ENCODE measurements at places on chromosomes 12 and 14. TPM values are rescaled to one million over a fixed set of nuclear protein-coding genes. Genes with fewer than 3 reads are reported as not detected.

GRCh38 chr14:30283822-30284446 lies 275.0 kb upstream of the G2E3 start:
- H3K36me3 ChIP-seq, result no peaks in the 10 kb centered on the region
- no peak overlapping the region for H3K4me3 ChIP-seq
- H3K27me3 ChIP-seq, result no peaks in the 10 kb centered on the region
- no peak for DNase-seq

PLEKHG7 gene
- 0.56 TPM for total RNA-seq

DNA sequence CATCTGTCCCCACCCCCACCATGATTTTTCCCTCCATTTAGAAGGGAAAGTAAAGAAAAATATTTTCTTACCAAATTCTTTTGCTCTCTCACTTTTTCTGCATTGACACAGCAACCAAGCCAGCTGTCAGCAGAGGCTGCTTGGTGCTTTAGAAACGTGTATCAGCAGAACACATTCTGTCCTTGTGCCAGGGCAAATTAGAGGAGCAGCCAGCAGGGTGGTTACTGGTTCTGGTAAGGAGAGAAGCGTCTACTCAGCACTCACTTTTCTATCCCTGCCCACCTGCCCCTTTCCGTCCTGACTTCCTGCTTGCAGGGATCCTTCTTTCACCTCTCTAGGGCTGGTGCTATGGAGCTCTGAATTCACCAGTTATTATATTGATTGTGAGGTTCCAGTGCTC lies 327.5 kb upstream of the PDE3A start:
- no peak overlapping the region for H3K4me3 ChIP-seq
- H3K4me1 ChIP-seq, result no peaks in the 10 kb centered on the region
- H3K27me3 ChIP-seq, result peaks cover 3% of the 10 kb centered on the region
- no peak for DNase-seq
- H3K27ac ChIP-seq, result no peak overlapping the region

- H3K4me1 ChIP-seq, result no peaks in the 10 kb centered on the region
- no peaks in the 10 kb centered on the region for H3K36me3 ChIP-seq
- H3K4me3 ChIP-seq, result no peak overlapping the region
- H3K27me3 ChIP-seq, result no peaks in the 10 kb centered on the region
- DNase-seq, result no peak
Observed at GRCh38 chr14:50608302-50608851, 48.4 kb downstream of the ATL1 start.

ING4 gene
- 37.8 TPM for total RNA-seq

TSPAN8 gene
- total RNA-seq, result not detected

MYF6 gene
- not detected for total RNA-seq

GRCh38 chr14:37056473-37056872 lies 115.9 kb downstream of the SLC25A21 start:
- H3K4me3 ChIP-seq, result no peak overlapping the region
- H3K36me3 ChIP-seq, result no peaks in the 10 kb centered on the region
- no peaks in the 10 kb centered on the region for H3K27me3 ChIP-seq
- no peak for DNase-seq
- no peak overlapping the region for H3K27ac ChIP-seq

RPL41 gene
- 6,048 TPM for total RNA-seq

- H3K4me3 ChIP-seq, result no peak overlapping the region
- no peaks in the 10 kb centered on the region for H3K4me1 ChIP-seq
- no peak overlapping the region for H3K27ac ChIP-seq
- no peaks in the 10 kb centered on the region for H3K36me3 ChIP-seq
- no peak for DNase-seq
Observed at GRCh38 chr14:92254786-92255185, 68.2 kb upstream of the SLC24A4 start.

GRCh38 chr12:130701402-130701744 lies 14.7 kb downstream of the RIMBP2 start:
- no peaks in the 10 kb centered on the region for H3K27me3 ChIP-seq
- no peaks in the 10 kb centered on the region for H3K4me1 ChIP-seq
- H3K27ac ChIP-seq, result no peak overlapping the region
- no peak overlapping the region for H3K4me3 ChIP-seq
- DNase-seq, result no peak

DNAH10 gene
- total RNA-seq, result 0.11 TPM

MYBPC1 gene
- not detected for total RNA-seq

GRCh38 chr14:99592933-99593753 lies 10.9 kb downstream of the CCDC85C start:
- no peaks in the 10 kb centered on the region for H3K36me3 ChIP-seq
- peaks cover 7% of the 10 kb centered on the region for H3K4me1 ChIP-seq
- H3K4me3 ChIP-seq, result no peak overlapping the region
- H3K27ac ChIP-seq, result no peak overlapping the region
- no peaks in the 10 kb centered on the region for H3K27me3 ChIP-seq

DNA sequence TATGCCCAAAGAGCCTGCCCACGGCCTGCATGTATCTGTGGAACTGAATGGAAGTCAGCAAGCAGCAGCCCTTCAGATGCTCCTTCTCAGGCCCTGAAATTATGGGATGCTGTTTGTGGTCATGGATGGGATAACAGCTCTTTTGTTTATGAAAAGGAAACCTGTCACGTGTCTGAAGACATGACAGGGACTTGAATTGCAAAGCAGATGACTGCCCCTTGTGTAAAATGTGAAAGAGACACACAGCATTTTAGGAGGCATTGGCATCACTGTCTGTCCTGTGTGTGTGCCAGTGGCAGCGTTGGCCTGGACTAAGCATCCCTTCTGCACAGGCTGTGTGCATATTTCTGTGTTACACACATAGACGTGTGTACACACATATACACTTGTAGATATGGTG lies 192.1 kb downstream of the VRK1 start:
- H3K36me3 ChIP-seq, result no peaks in the 10 kb centered on the region
- DNase-seq, result no peak
- H3K27ac ChIP-seq, result no peak overlapping the region
- H3K27me3 ChIP-seq, result no peaks in the 10 kb centered on the region
- peaks cover 13% of the 10 kb centered on the region for H3K4me1 ChIP-seq

DNA sequence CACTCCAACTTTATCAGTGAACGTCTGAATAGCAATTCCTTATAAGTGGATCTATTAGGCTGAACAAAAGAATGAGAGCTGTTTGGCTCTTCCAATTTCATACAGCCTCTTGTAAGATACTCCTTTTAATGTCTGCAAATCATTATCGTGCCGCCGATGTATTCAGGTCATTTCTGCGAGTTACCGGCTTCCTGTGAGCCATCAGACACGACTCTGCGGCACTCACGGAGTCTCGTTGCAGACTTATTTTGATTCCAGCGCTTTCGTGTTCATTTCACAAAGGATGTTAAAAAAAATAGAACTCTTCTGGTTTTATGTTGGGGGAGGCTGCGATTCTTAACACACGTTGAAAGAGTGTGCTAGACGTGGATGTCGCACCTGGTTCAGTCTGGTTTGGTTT lies 106.6 kb downstream of the GLT1D1 start:
- H3K36me3 ChIP-seq, result no peaks in the 10 kb centered on the region
- no peak for DNase-seq
- no peak overlapping the region for H3K27ac ChIP-seq
- no peak overlapping the region for H3K4me3 ChIP-seq
- no peaks in the 10 kb centered on the region for H3K4me1 ChIP-seq

Measured in naive thymus-derived CD4-positive, alpha-beta T cell (primary cell).